ENCODE measurements at places on chromosomes 2 and 18.

- no peak for DNase-seq
These were observed 289.9 kb downstream of the LRRTM1 start for GRCh38 chr2:80014637-80015036.

GRCh38 chr2:145380436-145381017 lies 860.6 kb upstream of the ZEB2 start:
- no peak for DNase-seq

GRCh38 chr2:1024981-1025380 lies 74.3 kb downstream of the SNTG2 start:
- no peak for DNase-seq

DNA sequence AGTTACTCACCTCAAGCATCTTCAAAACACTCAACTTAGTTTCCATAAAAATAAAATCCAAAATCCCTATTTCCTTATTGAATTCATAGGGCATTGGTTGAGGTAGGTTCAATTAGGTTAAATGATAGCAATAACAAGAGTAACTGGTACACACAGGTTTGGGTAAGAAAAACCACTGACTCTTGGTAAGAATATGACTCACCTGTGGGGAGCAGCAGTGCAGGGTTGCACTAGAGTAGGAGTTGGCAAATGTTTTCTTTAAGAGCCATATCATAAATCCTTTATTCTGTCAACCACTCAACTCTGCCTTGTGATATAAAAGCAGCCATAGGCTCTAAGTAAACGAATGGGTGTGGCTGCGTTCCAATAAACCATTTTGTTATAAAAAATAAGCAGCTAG lies 71.4 kb upstream of the CDH20 start:
- DNase-seq: no peak

DNA sequence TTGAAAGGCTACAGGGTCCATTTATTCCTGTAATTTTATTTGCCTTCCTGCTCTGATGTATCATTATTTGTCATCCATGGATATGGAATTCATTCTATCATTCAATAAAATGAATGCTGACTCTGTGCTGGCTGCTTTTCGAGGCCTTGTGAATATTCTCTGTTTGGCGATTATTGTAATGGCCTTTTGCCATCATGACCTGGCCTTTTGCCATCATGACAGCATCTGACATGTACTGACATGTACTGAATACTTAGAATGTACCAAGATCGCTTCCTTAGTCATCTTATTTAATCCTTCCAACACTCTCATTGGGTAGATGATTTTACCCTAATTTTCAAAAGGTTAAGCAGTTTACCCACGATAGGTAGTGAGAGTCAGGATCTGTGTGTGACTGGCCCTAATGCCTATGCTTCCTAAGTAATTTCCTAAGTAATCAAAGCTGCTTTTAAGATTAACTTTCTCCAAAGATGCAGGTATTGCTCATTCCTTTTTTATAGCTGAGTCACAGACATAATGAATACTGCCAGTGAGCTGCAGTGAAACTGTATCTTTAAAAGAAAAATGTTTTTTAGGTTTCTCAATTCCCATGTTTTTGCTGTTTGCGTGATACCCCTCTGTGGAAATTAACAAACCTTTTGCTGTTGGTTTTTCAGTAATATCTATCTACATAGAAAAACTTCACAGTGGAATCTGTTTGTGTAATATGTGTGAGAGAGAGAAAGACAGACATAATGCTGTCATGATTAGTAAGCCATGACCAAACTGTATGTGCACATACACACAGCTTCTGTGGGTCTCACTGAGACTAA lies 127.8 kb downstream of the CERS6 start:
- DNase-seq: no peak

DNA sequence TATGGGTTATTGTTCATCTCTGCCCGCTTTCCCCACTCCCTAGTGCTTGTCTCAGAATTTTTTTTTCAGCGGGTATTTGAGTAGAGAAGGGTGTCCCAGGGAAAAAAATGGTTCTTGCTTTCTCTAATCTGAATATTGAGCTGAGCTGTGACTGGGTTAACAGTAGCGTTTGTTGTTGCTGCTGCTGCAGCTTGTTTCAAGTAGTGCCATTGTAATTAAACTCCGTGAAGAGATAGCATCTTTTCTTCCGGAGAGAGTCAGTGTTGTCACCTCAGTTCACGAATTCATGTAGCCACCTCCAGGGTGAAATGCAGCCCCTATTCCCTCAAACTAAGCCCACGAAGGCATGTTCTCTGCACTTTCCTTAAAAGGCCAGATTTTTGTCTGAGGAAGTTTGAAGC lies 1.5 kb upstream of the AAK1 start:
- DNase-seq: no peak

- no peak for DNase-seq
These were observed 131.4 kb upstream of the MAPRE2 start for GRCh38 chr18:34909637-34910364.

DNA sequence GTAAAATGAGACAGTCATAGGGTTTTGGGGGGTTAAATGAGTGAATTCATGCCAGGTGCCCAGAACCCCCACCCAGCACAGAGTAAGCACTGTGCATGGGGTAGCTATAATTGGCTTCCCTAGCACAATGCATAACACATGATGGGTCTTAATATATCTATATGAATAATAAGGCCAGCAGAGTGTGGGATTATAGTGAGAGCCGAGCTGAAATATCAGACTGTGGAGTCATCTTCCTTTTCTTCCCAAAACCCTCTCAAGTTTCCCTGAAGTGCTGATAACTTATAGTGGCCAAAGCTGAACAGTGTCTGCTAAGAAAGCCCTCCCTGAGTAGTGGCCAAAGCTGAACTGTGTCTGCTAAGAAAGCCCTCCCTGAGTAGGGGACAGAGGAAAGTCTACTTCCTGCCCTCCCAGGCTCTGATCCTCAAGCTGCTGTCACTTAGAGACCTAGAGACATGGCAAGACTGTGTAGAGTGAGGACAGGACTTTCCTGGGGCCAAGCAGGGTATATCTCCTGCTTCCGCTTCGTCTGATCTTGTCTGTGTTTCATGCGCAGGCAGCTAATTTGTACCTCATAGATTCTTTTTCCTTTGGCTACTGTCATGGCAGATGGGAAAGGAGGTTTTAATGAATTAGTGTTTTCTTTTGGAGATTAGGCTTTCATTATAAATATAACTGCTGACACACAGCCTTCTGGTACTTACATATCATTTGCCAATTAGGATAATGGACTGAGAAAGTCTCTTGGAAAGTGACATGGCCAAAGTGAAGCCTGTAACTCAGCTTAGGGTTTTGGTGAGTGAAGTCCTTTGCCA lies 94.9 kb downstream of the FHOD3 start:
- DNase-seq: no peak

DNA sequence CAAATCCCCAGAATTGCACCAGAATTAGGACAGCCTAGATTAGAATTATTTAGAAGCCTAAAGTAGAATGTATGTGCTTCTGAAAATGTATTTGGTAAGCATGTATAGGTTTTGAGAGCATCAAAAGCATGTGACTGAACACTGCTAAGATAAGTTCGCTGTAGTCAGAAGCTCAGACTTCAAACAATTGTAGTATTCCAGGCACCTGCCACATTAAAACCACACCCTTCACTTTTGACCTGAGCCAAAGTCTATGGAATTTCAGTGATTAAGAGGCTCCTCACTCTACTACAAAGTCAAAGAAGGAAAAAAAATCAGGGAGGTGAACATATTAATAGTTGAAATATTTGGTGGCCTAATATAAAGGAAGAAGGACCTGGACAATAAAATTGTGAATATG lies 8.2 kb downstream of the KCNJ3 start:
- no peak for DNase-seq

DNA sequence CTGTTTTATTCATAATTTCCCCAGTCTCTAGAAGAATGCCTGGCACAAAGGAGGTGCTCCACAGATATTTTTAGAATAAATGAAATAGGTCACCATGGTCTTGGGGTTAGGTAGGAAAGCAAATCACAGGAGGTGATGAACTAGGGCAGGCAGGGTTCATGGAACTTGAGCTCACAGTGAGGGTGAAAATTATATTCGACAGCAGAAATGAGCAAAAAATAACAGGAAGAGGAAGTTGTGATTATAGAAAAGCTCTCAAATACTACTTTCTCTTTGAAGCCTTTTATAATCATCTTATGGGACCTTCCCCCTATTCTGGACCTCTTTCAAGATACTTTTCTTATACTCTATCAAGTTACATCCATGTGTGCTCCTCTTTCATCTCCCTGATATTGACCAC lies 4.5 kb upstream of the CREB1 start:
- DNase-seq: no peak

DNA sequence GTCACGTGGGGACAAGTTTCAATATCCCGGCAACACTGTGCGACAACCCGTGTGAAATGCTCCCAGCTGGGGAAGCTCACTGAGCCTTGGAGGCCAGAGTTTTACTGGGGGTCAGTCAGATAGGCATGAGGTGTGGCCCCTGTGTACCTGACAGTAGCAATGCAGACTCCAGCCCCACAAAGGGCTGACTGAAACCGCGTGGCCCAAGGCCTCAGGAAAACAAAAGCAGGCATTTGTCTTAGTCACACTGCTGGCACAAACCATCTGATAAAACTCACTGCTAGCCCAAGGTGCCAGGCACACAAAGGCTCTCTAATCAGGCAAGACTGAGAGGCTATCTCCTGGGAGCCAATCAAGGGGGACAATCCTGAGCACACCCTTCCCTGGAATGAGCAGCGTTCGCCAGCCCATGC lies 786.6 kb upstream of the RAB6C start:
- DNase-seq: no peak

GRCh38 chr2:135633582-135633981 lies 102.3 kb downstream of the R3HDM1 start:
- DNase-seq: no peak

GRCh38 chr2:119760237-119760955 lies 674 bp downstream of the PTPN4 start:
- no peak for DNase-seq

- DNase-seq: no peak
These were observed 12.6 kb downstream of the MC5R start for GRCh38 chr18:13836559-13836958.

DNA sequence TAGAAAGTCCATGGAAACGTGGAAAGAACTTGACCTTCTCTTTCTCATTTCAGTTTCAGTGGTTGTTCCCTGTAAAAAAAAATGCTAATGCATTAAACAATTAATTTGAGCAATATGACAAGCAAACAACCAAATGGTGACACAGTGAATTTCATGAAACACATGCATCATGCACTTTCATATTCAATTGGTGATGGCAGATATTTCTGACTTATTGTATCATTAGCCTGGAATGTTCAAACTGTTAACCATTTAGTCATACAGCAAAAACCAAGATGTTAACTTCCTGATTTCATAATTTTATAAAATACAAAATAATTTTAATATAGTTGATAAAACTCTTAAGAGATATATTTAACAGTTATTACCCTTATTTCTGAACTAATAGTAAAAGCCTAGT lies 85.5 kb downstream of the SCN1A start:
- DNase-seq: no peak

GRCh38 chr18:78739115-78739514 lies 240.5 kb upstream of the SALL3 start:
- DNase-seq: no peak

GRCh38 chr2:54945391-54946219 lies 104.6 kb downstream of the RTN4 start:
- DNase-seq: no peak

DNA sequence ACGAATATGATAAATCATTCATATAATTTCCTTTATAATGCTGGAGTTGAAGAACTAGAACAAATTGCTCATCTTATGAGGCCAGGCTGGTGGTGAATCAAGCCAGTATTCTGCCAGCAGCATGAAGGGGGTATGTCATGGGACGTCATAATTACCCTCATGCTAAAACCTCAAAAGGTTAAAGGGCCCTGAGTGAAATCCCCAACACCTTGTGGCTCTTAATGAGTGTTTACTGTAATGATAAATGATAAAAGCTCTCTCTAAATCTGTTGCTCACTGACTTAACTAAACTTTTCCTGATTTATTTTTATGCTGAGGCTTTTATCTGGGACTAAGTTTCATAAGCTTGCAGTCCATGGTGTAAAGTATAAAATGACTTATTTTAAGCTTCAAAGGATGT lies 18.3 kb upstream of the NEDD4L start:
- no peak for DNase-seq

DNA sequence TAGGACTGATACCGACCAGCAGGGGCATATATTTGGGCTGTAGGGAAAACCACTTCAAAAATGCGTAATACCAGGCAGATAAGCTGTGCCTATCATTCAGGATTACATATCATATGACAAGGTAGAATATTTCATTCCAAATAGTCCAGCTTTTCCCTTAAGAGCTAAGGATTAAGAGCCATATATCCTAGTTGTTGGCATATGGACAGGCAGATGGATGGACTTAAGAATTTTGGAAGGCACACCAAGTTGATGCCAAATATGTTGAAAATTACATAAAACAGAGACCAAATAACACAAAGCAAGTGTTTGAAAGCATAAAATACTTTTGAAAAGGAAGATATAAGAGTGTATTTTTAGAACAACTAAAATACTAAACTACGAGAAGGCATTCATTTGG lies 52.1 kb downstream of the LRRTM4 start:
- DNase-seq: no peak

DNA sequence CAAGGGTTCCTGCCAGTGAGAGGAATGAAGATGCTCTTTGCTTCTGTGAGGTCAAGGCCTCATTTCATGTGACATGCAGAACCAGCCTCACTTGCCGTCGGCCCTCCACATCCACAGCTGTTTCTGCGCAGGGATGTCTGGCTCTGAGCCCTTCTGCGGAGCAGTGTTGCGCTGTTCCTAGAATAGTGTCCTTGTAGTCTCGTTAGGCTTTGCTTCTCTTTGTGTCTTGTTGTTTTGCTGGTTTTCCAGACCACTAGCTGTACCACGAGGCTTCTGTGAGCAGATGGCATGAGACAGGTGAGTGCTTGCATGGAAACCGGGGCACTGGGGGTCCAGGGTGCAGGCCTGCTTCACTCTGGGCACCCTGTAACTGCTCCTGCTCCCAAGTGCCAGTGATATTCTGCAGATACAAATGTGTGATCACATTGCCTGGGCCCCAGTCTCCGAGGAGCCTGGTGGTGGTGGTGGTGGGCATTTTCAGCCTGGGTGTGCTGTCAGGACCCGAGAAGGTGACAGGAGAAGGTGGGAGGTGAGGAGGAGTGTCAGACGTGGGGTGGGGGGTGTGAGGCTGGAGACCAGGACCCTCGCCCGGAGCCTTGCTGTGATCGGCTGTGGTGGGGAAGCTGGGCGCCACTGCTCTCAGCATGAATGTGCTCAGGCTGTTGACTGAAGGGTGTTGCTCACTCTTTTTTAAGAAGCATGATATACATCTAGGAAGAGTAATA lies 34.3 kb downstream of the LDLRAD4 start:
- DNase-seq: no peak

All from activated CD4-positive, CD25-positive, alpha-beta regulatory T cell treated with anti-CD3 and anti-CD28 coated beads, Interleukin-2, amount 50 U/mL, for 16 hours (primary cell).